ENCODE measurements at places on chromosomes 12 and 14. TPM values are rescaled to one million over a fixed set of nuclear protein-coding genes. Genes with fewer than 3 reads are reported as not detected.
A peak's percentile ranks its signal among the peaks of the same experiment; 100 is the strongest.

- DNase-seq = no peak
Measured at GRCh38 chr14:56059054-56059453, 59.2 kb upstream of the PELI2 start.

DNA sequence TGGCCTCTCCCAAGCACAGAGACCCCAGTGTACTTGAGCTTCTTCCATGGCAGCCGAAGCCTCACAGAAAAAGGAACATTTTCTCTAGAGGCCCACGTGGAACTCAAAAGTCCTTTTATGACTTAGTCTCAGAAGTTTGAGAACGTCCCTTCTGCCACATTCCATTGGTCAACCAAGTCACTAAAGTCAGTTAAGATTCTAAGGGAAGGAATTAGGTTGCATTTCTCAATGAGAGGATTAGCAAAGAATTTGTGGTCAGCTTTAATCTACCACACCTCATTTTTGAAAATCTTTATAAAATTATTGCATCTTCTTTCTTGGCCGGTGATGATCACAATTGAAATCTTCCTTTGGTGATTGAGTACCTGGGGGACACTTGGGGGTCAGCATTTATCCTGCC lies 279.9 kb upstream of the TBX3 start:
- DNase-seq = no peak

- DNase-seq = no peak
Measured at GRCh38 chr14:21049271-21049673, 7.1 kb downstream of the RNASE7 start.

GRCh38 chr14:106013879-106014376 lies 487.5 kb downstream of the TMEM121 start:
- no peak for DNase-seq

DNA sequence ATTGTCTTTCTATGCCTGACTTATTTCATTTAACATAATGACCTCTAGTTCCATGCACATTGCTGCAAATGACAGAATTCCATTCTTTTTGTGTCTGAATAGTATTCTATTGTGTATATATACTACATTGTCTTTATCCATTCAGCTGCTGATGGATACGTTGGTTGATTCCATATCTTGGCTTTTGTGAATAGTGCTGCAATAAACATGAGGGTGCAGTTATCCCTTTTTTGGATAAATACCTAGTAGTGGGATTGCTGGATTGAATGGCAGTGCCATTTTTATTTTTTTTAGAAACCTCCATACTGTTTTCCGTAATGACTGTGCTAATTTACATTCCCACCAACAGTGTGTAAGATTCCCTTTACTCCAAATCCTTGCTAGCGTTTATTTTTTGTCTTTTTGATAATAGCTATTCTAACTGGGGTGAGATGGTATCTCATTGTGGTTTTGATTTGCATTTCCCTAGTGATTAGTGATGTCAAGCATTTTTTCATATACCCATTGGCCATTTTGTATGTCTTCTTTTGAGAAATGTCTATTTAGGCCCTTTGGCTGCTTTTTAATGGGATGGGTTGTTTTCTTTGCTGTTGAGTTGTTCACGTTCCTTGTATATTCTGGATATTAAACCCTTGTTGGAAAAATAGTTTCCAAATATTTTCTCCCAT lies 2.3 kb downstream of the OAS2 start:
- DNase-seq = no peak

- DNase-seq = peak; percentile 58
Measured at GRCh38 chr14:74974364-74975058, 19.1 kb upstream of the PGF start.

GRCh38 chr12:95057424-95057823 lies 16.0 kb downstream of the NR2C1 start:
- no peak for DNase-seq

GRCh38 chr14:33914676-33915516 lies 36.0 kb downstream of the EGLN3 start:
- DNase-seq = no peak

GRCh38 chr12:3313675-3314663 lies 177.0 kb upstream of the PRMT8 start:
- peak; percentile 74 for DNase-seq

DNA sequence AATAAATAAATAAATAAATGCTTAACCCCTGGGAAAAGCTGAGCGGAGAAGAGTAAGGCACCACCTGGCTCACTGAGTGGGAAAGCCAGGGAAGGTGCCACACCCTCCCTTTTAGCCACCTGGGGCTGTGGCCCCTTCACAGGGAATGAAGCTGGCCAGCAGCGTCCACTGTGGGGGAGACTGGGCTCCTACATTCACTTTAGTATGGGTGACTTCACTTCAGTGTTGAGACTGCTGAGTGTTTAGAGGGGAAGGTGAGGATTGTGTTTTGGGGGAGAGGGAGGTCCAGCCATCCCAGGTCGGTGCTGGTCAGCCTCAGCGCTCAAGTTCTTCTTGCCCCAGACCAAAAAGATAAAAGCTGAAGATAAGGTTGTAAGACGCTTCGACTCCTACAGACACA lies 1.6 kb downstream of the NAB2 start:
- no peak for DNase-seq

DNA sequence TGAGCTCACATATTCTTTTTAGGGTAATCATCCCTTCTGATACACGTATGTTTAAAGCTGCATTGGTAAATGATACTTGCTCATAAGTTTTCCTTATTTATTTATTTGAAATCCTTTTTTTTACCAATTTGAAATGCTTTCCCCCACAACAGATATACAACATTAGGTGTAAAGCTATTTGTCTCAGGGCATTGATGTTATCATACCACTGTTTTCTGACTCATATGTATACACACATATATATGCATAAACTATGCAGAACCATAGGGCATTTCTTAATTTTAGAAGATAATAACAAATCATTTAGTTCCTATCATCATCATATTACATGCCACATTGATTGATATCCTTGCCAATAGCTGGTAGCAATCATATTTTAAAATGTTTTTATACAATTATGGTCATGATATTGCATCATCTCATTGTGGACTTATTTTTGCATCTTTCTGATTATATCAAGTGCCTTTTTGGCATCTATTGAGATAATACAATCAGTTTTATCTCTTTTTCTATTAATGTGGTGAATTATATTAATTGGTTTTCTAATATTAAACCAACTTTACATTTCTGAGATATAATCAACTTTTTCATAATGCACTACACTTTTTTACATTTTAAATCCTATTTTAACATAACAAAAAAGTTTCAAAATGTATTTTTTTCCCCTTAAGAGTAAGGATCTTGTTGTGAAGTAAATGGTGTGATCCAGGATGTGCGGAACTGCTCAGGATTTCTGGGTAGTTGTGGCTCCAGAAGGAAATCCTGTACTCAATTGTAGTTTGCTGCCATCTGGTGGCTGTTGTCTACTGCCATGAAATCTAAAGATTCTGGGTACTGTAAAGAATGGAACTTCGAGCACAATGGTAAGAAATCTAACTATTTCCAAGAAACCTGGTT lies 16.7 kb downstream of the OR9K2 start:
- peak; percentile 86 for DNase-seq

GRCh38 chr14:61227884-61228591 lies 53.1 kb downstream of the TMEM30B start:
- no peak for DNase-seq

GRCh38 chr14:35404449-35405303 lies at the start of gene NFKBIA:
NFKBIA (minus strand) TSS chr14:35404749; CDS start chr14:35404644, 105 bp downstream.
- DNase-seq = peak; percentile 92

GRCh38 chr14:70697701-70698100 lies 56.0 kb downstream of the TTC9 start:
- DNase-seq = no peak

- DNase-seq = no peak
Measured at GRCh38 chr12:70798016-70798783, 122.3 kb downstream of the PTPRR start.

GRCh38 chr14:60303745-60304144 lies 54.7 kb downstream of the PPM1A start:
- no peak for DNase-seq

- DNase-seq = no peak
Measured at GRCh38 chr12:54349679-54350078, 14.6 kb downstream of the GPR84 start.

- DNase-seq = peak; percentile 75
Measured at GRCh38 chr12:49548822-49549648, 10.2 kb downstream of the KCNH3 start.

DNA sequence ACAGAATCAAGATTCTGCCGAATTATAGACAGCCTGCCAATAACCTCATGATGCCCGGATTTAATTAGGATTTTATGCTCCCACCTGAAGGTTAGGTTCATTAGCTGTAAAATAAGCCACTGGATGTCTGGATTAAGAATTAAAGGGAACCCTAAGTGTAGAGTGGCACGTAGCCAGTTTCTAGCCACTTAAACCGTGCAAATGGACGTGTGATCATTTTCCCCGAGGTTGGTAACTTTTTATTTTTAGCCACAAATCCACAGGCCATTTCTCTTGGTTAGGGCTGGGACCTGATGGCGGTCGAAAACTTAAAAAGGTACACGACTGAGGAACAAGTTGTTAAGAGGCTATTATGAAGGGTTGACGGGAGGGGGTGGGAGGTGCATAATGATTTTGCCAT lies 127.3 kb upstream of the TMPO start:
- DNase-seq = no peak

- no peak for DNase-seq
Measured at GRCh38 chr14:23067847-23068788, 10.8 kb upstream of the CDH24 start.

DNA sequence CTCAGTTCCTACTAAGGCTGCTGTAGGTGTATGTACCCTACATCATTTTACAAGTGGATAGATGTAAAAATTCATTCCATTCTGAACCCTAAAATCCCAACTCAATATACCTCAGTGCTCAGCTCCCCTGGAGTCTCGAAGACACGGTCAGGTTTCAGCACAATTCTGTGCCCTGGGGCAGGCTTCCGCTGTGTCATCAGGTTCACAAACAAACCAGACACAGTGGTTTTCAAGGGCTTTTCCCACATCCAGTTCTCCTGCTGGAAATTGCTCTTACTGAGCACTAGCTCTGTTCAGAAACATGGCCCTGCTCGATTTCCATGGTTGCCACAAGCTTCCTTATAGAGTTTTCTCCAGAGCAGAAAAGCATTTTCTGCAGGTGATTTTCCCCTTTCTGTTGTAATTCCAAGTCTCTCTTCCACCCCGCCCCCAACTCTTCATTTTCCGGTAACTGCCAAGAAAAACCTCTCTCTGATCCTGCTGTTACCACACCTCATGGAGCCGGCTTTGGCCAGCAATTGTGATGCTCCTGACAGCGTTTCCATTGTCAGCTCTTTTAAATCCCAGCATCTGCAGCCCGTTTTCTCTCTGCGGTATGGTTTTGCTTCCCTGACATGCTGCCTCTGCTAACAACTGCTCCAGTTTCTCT lies 483.0 kb upstream of the CCDC196 start:
- DNase-seq = peak; percentile 25

DNA sequence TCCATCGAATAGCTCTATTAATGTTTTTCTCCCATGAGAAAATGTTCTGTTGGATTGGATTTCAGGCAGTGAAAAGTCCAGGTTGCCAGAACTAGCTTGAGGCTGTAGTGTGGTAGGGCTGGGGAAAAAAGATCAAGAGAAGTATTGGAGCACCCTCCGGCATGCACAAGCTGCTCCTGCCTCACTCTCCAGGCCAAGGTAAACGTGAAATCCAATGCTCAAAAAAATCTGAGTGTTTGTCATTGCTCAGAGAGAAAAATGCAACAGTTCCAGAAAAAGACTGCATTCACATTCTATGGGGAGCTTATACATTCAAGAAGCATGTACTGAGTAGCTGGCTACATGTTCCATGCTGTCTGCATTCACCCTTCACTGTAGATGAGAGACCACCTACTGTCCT lies 680.9 kb upstream of the TBX3 start:
- no peak for DNase-seq

- peak; percentile 34 for DNase-seq
Measured at GRCh38 chr12:56629459-56630179, 507 bp downstream of the BAZ2A start.

DNA sequence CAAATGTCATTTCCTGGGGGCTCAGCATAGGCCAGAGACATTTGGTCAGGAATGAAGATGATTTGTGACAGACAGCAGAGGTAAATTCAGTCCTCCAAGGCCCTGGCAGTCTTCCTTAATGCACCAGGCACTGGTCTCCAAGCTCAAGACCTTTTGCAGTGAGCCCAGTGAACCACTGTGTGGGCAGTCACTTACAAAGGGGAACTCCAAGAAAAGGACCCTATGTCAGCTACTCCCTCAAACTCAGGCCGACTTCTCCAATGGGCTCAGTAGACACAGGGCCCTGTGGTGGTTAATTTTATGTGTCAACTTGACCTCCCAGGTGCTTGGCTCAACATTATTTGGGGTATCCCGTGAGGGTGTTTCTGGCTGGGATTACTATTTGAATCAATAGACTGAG lies 29.3 kb upstream of the PLEK2 start:
- DNase-seq = no peak

- no peak for DNase-seq
Measured at GRCh38 chr12:130477266-130477665, 139.6 kb downstream of the PIWIL1 start.

DNA sequence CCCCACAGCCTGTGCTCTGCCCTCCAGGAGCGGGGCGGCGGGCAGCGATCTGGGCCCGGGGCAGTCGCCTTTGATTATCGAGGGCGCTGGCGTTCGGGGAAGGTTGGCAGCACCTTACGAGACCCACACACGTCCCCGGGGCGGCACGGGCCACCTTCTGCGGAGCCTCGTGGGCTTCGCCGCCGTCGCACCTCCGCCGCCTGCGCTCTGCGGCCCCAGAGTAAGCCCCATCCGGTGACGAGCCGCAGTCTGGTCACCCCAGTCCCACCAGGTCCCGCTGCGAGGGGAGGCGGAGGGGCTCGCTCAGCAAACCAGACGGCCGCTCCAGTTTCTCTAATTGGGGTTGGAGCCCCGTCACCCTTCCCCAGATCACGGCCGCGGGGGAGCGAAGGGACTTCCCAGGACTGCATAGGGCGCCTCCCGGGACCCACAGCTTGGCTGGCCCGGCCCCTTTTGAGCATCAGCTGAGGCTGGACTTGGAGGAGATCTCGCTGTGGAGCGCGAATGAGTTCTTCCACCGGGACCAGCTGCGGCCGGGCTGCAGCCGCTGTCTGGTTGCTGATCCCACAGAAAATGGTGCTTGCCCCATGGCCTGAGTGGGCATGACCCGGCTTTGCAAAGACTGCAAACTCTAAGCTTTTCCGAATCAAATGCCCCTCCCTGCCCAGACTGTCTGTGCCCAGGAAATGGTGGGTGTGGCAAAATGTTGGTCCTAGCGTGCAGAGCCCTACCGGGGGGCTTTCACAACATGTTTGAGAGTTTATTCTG lies 560 bp downstream of the LGALS3 start:
- DNase-seq = peak; percentile 53

Gene WSB2
- total RNA-seq = 21.2 TPM

Gene SRSF9
- total RNA-seq = 273 TPM

Gene BCL11B
- total RNA-seq = 1.3 TPM

Gene SERPINA9
- not detected for total RNA-seq

Gene ENDOU
- total RNA-seq = not detected

Gene PPP1R36
- total RNA-seq = 0.81 TPM

Gene GCH1
- 9.0 TPM for total RNA-seq

Gene GLT1D1
- 5.4 TPM for total RNA-seq

Gene SERPINA12
- total RNA-seq = not detected

Gene KLRF2
- not detected for total RNA-seq

Gene OR11G2
- total RNA-seq = not detected

Gene DDN
- 0.25 TPM for total RNA-seq

Gene ANO4
- not detected for total RNA-seq

Gene ACACB
- total RNA-seq = 2.4 TPM

Gene OVCH1
- 0.06 TPM for total RNA-seq

Gene TAS2R13
- total RNA-seq = 2.4 TPM
